ENCODE measurements at places on chromosomes 2 and 18.

DNA sequence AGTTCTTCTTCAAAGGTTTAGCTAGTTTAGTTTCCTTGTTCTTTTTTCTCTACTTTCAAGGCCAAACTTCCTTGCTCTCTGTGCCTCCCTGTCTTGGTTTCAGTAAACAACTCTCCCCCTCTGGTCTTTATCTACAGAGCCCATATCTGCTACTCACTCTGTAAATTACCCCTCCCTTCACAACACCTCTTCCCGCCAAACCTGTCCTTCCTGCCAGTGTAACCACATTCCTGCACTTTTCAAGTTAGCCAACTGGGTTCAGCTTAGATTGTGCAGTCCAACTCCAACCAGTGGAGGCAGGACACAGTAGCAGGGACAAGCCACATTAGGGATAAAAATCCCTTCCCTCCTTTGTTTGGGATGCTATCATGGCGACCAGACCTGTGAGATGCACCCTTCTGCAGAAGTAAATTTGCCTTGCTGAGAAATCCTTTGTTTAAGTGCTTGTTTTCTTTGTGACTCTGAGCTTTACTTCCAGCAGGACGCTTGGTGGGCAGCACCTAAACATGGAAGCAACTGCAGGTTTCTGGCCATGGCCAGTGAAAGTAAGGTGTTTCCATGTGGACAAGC is 706.0 kb downstream of the KCNJ3 start:
- no peak for DNase-seq

DNA sequence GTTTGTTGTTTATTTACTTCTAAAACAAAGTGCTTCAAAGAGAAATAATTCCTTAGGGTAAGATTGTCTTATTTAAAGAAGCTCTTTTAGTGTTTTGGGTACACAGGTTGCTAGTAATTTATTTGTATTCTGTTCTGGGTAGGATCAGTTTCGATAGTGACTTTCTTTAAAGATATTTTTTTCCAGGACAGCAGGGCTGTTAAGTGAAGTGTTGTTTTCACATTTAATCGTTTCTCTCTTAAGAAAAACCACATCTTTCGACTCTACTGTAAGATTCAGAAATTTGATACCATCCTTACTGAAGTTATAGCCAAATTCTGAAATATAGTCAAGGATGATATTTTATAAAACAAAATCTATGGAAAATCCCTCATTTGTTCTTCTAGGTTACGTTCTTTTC is 17.8 kb downstream of the TNFRSF11A start:
- no peak for DNase-seq

GRCh38 chr2:223797811-223798721 is 39.3 kb downstream of the AP1S3 start:
- no peak for DNase-seq

GRCh38 chr2:235773188-235773928 is 279.5 kb downstream of the AGAP1 start:
- no peak for DNase-seq

- no peak for DNase-seq
Observed at GRCh38 chr2:176653479-176654443, 384.5 kb downstream of the MTX2 start.

DNA sequence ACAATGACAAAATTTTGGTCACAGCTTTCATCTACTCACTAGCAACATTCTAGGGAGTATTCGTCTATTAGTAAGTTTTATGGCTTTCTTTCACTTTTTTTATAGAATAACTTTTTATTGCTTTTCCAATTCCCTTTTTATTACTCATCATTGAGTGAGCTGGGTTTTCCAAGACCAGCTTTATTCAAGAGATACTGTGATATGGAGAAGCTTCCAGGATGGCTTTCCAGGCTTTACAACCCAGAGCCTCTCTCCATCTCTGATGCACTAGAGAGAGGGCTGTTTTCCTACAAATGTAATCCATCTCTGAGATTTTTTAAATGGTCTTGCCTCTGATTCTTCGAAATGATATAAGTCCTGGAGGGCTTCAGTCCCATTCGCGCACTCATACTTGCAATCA is 118.3 kb downstream of the LDLRAD4 start:
- no peak for DNase-seq

- DNase-seq, result no peak
Observed at GRCh38 chr2:237223201-237223861, 137.6 kb downstream of the COPS8 start.

DNA sequence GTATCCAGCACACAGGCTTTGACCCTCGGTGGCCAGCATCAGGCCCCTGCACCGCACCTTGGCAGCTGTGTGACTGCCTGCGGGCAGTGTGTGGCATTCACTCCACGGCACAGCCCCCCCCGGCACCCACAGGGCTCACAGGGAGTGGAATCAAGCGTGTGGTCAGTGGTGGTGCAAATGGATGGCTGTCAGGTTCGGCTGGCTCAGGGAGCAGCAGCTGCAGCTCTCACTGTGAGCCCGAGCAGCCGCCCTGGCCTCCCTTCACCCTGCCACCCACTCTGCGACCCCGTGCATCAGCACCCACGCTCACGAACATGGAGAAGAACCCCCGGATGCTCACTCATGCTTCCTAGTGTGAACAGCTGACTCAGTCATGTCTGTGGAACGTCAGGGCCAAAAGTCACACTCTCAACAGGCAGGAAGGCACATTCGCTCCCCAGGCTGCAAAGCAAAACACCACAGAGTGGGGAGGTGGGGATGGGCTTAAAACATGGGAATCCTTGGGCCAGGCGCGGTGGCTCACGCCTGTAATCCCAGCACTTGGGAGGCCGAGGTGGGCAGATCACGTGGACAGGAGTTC is 41.5 kb upstream of the GPC1 start:
- DNase-seq, result no peak

DNA sequence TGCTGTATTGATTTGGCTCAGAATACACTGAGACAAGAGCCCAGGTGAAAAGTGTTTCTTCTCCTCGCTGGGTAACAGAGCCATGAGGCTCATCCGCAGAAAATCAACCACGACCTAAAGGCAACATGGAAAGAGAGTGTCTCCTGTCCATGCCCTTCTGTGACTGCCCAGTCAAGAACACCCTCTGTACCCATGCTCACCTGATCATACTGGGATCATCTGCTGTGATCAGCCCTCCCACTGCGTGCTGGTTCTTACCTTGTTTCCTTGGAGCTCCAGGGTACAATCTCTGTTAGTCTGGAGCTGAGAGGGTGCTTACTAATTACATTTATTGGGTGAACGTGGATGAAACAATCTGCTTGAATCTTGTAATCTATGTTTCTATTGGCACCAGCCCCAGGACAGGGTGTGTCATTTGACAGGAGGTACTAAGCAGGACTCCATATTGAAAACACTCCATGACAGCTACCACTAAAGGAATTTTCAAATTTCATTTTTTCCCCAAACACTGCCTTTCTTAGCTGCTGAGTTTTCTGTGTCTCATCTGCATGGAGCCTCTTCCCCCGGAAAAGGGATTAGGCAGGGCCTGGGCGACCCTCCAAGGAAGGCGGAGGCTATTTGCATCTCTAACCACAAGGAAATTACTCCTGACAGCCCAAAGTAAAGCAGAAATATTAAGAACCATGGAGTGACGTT is 39.7 kb upstream of the GRP start:
- no peak for DNase-seq

- DNase-seq, result no peak
Observed at GRCh38 chr2:146748046-146748445, 1096.8 kb upstream of the ACVR2A start.
